Mesothelial cell of epicardium (in vitro differentiated cells): ENCODE measurements at places on chromosomes 4 and X. TPM values are rescaled to one million over a fixed set of nuclear protein-coding genes. Genes with fewer than 3 reads are reported as not detected.

GRCh38 chr4:44186850-44187246 is 261.8 kb downstream of the KCTD8 start:
- no peak for DNase-seq

DNA sequence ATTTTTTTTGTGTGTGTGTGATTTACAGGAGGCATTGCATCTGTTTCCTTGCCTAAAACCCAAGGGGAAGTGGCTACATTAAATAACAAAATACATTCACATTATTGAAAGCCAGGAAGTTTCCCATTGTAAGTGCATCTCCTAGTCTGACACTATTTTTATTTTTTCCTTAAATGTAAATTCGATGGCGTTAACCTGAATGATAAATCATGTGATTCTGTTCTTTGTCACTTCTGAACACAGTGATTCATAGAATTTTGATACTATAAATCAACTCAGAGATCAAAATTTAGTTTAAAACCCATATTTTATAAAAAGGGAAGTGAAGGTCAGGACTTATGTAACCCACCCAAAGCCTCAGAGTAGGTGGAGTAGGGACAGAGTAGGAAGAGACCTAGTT is 258.1 kb downstream of the GABRG1 start:
- no peak for DNase-seq

GRCh38 chr4:165208741-165209388 is 1.5 kb downstream of the KLHL2 start:
- DNase-seq, result no peak

DNA sequence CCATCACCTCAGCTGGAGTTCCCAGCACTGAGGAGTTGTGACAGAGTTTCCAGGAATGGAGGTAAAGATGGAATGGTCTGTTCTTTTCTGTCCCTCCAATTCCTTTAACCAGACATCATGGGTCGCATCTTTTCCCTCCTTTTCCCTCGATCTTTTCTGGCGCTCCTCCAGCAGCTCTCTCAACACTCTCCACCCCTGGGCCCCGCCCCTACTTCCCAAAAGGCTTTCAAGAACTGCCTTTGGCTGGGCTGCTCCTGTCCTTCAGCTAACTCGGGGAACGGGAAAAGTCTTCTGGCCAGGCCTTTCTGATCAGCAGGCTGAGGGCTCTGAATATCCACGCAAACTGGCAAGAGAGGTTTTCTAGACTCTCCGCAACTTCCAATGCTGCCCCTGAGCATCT is 34.0 kb downstream of the UTP14A start:
- no peak for DNase-seq

DNA sequence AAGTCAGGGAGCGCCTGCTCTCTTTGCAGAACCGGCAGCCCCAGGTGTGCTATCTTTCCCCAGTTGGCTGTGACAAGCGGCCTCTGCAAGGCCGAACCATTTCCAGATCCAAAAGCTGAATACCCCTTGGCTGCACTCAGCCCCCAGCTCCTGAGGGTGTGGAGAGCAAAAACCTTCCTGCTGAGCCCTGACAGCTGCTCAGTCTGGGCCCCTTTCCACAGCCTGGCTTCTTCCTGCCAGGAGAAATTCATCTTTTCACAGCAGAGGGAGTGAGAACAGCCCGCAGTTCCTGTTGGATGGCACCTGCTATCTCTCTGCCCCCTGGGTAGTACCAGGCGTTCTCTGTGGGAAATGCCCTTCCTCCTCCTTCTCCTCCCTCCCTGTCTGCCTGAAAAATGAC is 78.4 kb downstream of the DRD5 start:
- no peak for DNase-seq

- DNase-seq, result no peak
Measured at GRCh38 chr4:70739496-70740337, 18.0 kb downstream of the RUFY3 start.

The SPRY1 gene
- total RNA-seq, result 39.1 to 42.0 TPM (median 41.8 TPM) in 3 replicates

- DNase-seq, result no peak
Measured at GRCh38 chr4:100166297-100167039, 23.8 kb downstream of the DDIT4L start.

The KIF4A gene
- total RNA-seq, result 12.2 to 13.1 TPM (median 12.7 TPM) in 3 replicates

DNA sequence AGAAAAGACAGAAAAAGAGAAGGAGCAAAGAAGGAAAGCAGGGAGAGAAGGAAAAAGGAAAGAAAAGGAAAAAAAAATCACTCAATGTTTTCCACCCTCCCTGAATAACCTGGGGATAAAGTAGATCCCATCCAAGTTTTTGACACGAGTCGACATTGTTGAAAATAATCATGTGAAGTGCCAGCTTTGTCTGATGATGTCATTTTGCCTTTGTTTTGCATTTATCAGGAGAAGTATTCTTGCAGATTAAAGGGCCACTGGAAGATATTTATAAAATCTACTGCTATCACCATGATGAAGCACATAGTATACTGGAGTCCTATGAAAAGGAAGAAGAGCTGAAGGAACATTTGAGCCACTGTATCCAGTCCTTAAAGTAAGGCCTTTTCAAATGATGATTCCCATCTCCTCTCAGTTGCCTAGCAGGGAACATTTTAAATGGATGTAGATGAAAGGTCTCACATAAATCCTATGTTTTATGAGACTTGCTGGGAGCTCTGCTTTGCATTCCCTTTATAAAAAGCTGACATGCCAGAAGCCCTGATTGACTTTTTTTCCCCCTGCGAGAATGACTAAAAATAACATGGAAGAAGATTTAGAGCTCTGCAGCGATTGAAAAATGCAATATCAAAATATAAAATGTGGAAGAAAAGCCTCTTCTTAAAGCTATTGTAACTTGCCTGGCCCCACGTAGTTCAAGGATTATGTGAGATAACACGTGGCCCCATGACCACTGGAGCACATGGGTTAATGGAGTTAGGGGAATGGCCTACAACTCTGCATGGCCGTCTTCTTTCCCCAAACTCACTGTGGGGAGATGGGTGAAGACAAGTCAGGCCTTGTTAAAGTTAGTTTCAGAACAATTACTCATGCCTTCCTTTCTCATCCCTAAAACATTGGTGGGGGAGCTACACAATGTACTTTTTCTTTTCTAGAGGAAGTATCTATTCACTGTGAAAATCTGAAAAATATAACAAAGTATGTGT is 77.5 kb downstream of the INTS12 start:
- DNase-seq, result no peak

DNA sequence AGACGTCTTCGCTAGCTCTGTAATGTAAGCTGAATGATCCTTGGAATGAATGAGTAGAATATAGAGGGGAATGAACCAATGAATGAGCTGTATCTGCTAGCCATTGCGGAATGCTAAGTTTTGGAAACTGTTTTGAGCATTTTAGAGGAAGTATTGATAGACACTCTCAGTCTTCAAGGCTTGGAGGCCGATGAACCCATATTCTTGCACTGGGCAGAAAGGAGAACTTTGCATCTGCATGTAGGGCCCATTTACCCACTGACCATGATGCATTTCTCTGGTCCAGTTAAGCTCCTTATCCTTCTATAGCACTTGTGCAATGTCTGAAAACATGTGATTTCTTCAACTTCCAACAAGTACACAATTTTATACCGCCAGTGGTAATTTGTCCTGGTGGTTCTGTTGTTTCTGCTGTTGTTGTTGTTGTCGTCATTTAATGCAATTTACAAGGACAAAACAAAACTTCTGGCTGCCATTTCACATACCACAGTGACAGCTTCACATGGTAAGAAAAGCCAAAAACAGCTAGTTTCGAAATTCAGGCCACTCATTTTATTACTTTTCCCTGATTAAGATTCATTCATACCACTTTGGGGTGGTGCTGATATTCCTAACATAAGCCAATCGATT is 85.0 kb upstream of the MTM1 start:
- no peak for DNase-seq

The TLR8 gene
- not detected in 3 replicates for total RNA-seq

DNA sequence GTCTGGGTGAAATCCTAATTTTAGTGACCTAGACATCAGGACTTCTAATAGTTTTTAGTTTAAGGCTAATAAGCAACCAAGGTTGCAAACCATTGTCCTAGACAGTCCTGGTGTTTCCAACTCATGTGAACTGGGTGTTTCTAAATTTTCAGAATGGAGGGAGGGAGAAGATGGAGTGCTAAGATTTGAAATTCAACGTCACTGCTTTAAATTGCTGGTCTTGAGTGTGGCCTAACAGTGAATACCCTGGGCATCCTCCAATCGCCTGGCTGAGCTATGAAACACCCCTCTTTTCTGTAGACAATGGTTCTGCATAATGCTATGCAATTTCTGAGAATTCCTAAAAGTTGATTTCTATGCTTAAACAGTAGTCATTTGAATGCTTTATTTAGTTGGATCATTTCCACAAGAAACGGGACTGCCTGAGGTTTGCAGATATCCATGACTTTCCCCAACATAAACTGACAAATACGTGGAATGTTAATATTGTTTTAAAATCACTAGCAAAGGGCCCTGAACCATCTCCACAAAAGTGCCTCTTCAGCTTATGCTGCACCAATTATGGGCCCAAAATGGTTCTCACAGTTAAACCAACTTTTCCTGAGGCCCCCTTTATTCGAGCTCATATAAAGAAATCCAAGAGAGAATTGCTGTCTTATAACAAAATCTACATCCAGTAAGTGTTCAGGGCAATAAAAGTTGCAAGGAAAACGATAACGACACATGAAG is 1.1 kb downstream of the FBXL5 start:
- no peak for DNase-seq

The CYSLTR1 gene
- 0.54 to 0.68 TPM (median 0.62 TPM) in 3 replicates for total RNA-seq

DNA sequence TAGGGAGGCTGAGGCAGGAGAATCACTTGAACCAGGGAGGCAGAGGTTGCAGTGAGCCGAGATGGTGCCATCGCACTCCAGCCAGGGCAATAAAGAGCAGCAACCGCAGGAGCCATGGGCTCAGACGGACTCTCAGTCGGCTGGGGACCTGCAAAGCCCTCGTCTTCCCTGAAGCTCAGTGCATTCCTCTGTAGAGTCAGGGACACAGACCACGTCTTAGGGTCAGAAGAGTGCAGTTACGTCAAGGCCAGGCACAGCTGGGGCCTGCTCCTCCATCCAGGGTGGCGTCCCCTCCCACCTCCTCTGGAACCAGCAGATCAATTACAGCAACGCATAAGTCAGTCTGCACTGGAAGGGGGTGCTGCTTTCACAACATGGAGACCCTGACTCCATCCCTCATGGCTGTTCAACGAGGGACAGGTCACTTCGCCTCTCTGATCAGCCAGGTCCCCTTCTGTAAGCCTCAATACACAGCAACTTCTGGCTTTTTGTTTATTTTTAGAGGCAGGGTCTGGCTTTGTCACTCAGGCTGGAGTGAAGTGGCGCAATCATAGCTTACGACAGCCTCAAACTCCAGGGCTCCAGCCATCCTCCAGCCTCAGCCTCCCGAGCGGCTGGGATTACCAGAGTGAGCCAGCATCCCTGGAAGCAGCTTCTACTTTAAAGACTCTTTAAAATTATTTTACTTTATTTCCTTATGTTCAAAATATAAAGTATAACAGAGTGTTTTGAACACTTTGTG is 76.4 kb downstream of the ZFYVE28 start:
- peak; percentile 17 for DNase-seq

DNA sequence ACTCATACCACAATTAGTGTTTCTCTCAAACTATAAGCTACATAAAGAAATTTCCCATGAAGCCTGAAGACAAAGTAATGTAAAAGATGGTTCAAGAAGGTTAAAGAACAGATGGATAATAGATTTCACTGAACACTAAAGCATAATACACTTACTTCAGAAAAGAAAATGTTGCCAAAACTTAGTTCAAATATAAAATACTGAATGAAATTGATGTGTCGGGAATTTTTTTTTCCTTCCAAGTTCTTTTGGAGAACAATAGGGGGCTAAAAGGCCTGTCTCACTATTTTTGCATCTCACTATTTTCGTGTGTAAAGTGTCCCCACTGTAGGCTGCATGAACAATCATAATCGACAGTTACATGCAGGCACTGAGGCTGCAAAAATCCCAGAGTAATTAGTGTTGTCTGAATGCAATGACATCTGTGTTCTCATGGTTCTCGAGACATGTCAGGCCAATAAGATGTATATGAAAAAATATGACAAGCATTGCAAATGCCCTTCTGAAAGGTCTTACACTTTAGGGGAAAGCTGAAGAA is 11.9 kb upstream of the MAB21L2 start:
- no peak for DNase-seq

The MAGEA8 gene
- total RNA-seq, result not detected in 3 replicates

The SHROOM2 gene
- total RNA-seq, result 12.5 to 13.5 TPM (median 13.3 TPM) in 3 replicates

GRCh38 chr4:155450676-155451075 is 73.9 kb upstream of the MAP9 start:
- no peak for DNase-seq

The UBA1 gene
- total RNA-seq, result 349 to 350 TPM (median 350 TPM) in 3 replicates

The MAGEA4 gene
- not detected in 3 replicates for total RNA-seq

The FRG2 gene
- total RNA-seq, result not detected in 3 replicates

DNA sequence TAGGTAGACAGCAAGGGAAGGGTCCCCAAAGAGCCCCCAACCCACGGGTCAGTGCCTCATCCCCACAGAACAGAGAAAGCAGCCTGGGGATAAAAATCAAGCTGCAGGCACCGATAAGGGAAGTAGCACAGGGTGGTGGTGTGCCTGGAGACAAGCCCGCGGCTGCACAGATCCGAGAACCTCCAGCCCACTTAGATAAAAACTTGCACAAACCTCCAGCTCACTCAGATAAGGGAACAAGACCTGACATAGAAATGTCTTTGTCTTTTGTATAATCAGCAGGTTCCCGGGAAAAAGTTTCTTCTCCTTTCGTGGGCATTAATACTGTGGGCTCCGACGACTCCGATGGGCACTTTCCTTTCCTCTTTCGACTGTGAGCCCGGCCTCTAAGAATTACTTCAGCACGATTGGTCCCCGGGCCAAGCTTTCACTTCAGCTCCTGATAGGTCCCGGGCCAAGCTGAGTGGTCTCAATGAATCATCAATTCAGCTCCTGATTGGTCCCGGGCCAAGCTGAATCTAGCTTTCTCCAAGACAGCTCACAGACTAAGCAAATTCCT is 32.4 kb downstream of the PRDX4 start:
- DNase-seq, result no peak

The SLITRK2 gene
- total RNA-seq, result 0.85 to 1.2 TPM (median 0.95 TPM) in 3 replicates

DNA sequence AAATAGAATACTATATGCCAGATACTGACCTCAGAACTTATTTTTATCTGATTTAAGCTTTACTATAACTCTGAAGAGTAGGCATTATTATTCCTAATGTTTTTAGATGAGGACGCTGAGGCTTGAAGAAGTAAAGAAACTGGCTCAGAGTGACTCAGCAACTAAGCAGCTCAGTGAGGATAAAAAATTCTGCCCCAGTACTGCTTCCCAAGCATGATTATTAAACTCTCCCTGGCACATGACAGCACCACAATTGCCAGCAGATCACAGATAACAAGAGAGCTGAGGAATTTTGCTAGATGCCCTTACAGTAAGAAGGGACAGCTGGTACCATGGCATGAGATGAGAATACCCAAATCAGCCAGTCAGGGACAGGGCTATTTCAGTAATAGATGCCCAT is 219.4 kb downstream of the NKX6-1 start:
- no peak for DNase-seq

- no peak for DNase-seq
Measured at GRCh38 chr4:37008199-37008598, 236.3 kb upstream of the NWD2 start.

- no peak for DNase-seq
Measured at GRCh38 chr4:186657764-186658163, 65.9 kb downstream of the FAT1 start.

The DGKQ gene
- 15.2 to 16.2 TPM (median 15.6 TPM) in 3 replicates for total RNA-seq

- no peak for DNase-seq
Measured at GRCh38 chr4:7379719-7380118, 55.0 kb downstream of the PSAPL1 start.

The BMPR1B gene
- total RNA-seq, result 2.4 to 3.3 TPM (median 2.6 TPM) in 3 replicates

The SYNPO2 gene
- total RNA-seq, result 20.6 to 23.4 TPM (median 22.6 TPM) in 3 replicates

- DNase-seq, result no peak
Measured at GRCh38 chr4:26400132-26400531, 79.3 kb downstream of the RBPJ start.
